ENCODE measurements at places on chromosomes 4 and X.

DNA sequence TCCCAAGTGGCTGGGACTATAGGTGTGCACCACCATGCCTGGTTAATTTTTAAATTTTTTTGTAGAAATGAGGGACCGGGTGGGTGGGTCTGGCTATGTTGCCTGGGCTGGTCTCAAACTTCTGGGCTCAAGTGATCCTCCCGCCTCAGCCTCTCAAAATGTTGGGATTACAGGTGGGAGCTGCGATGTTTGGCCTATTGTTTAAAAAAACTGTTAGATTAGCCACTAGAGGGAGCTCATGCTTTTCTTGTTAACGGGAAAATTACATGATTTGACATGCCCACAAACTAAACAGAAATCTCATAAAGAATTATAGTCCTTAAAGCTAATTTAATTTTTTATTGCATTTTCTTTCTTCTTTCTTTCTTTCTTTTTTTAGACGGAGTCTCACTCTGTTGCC lies 5.0 kb upstream of the SDAD1 start:
- no peak for DNase-seq

DNA sequence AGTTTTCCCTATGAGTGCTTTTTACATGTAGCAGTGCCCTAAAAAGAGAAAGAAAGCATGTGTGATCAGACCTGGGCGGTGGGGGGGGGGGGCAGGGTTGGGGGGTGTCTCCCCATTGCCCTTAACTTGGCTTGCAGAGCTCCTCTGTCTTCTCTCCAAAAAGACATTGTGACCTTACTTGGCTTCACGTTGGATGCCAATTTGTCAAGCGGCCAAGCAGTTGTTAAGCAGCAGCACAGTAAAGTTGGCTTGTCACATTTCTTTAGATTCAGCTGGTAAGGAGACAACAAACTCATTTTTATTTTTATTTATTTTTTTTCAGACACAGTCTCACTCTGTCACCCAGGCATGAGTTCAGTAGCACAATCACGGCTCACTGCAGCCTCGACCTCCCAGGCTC lies 57.3 kb upstream of the ZNF157 start:
- no peak for DNase-seq

- no peak for DNase-seq
Observed at GRCh38 chrX:123215397-123216089, 31.5 kb downstream of the GRIA3 start.

DNA sequence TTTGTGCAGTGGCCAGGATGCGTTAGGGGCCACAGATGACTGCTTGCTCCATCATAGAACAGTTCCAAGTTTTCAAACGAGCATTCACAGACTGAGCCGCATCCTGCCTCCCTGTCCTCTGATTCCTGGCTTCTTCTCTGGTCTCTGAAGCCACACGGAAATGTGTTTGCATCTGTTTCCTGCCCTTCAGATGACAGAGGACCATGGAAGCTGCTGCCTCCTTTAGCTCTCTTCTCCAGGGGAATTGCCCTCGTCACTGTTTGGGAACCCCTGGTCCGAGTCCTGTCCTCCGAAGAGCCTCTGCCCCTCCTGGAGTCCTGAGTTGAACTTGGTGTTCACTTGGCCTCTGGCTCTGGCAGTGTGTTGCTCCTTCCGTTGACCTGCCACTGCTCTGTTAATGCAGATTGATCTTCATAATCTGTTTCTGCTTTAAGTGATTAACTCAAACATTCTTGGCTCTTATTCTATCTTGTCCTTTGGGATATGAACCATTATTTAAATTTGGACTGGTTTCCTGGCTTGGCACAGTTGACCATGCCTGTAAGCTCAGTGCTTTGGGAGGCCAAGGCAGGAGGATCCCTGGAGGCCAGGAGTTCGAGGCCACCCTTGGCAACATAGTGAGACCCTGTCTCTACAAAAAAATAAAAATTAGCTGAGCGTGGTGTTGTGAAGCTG lies 96.0 kb downstream of the PTTG2 start:
- no peak for DNase-seq

DNA sequence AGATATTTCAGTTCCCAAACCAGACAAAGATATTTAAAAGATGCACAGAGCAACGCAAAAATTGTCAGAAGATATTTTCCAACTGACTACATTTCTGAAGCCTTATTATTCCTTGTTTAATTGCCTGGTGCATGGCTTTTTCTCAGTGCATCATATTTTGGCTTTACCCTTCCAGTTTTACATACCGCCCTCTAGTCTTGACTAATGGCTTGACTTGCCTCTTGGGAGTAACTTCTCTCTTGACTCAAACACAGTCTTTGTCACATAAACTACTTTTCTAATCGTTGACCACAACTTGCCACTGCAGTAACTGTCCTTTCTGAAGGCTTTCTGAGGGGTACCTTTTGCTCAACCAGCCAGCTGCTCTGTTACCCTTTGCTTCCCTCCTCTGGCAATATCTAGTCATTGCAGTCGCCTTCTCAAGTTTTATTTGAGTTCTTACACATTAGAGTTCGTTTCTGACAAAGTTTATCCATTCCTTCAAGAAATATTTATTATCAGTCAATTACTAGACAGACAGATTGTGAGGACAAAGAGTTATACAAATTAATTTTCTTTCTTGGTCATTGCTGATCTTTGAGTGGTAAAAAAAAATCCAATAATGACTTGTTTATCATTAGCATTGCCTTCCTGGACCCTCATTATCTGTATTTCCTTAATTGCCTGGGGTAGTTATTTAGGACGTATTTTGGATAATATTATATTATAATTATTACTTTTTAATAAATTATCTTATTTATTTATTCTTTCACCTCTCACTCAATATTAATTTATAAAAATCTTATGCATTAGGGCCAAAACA lies 506.9 kb upstream of the PCDH10 start:
- no peak for DNase-seq

DNA sequence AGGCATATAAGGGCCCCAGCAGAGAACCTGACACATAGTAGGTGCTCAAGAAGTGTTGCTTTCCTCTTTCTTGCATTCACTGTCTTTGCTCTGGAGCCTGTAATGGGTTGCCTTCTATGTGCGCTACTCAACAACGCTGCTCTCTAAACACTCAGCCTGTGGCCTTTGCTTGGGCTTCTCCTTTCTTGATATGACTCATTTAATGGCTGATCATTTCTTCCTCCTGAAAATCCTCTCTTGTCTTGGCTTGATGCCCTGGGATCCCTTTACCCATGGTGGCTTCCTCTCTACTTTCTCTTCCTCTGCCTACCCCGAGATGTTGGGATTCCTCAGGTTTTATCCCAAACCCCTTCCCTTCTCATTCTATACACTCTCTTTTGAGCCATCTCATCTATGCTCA lies 19.9 kb upstream of the PJA1 start:
- DNase-seq: no peak

DNA sequence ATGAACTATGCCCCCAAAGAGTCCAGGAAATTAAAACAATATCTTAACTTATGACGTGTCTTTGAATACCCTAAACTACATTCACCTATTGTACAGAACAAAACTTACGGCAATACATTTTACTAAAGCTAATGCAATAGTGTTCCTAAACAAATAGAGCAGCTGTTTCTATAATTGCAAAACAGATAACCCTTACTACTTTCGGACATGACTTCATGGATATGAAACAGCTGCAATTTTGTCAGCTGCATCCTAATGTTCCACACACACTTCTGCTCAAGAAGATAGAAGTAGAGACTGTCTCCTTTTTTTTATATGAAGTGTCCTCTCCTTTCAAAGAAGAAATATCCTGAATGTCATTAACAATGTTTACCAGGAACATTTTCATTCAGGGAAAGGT lies 174.9 kb downstream of the ACTRT1 start:
- DNase-seq: no peak

DNA sequence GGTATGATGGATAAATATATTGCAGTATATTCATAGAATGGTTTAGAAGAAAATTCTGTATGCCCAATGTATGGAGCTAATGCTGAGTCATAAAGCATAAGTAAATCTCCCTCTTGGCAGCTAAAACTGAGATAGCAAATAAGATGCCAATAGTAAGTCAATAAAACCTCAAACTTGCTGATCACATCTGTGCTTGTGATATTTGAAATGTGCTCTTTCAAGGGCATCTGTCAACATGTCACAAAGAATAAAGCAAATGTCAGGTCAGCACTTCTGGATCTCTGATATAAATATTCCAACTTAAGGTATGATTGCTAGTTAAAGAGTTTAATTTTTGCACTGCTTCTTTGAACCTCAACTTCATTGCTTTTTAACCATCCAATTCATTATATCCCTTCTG lies 262.3 kb upstream of the EMCN start:
- DNase-seq: no peak

- DNase-seq: no peak
Observed at GRCh38 chr4:16262188-16262587, 35.9 kb upstream of the TAPT1 start.

- DNase-seq: no peak
Observed at GRCh38 chr4:16843831-16844508, 54.5 kb downstream of the LDB2 start.

DNA sequence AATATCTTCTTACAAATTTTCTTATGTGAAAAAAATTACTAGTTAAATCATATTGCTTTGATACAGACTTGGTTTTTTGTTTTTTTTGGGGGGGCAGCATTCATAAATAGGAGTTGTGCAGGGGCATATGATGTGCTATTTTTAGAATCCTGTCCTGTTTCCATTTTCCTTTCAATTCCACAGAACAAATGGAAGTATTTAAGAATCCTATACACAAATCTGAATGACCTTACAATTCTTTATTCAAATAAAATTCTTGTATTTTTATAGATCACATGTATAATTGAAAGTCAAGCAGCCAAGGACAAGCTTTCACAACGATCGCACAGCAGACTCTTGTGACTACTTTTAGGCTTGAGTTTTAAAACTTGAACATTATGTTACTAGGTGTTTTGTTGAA lies 523.9 kb downstream of the ANKRD50 start:
- DNase-seq: no peak

DNA sequence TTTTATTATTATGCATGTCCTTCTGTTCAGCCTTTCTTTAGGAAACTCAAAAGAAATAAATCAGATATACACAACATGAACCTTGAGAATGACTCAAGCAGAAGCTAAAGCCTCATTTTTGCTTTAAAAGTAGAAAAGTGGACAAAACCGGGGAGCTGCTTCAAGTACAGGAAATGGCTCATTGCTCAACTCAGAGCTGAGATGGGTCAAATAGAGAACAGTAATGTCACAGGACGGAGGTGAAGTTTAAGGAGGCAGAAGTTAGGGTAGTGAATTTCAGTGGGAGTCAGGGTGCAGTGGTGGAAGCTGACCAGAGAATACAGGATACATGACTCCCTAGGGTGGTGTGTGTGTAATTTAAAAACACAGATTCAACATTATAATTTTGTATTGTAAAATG lies 22.2 kb downstream of the PHKA2 start:
- DNase-seq: no peak

- DNase-seq: no peak
Observed at GRCh38 chr4:118367872-118368271, 15.1 kb upstream of the PRSS12 start.

DNA sequence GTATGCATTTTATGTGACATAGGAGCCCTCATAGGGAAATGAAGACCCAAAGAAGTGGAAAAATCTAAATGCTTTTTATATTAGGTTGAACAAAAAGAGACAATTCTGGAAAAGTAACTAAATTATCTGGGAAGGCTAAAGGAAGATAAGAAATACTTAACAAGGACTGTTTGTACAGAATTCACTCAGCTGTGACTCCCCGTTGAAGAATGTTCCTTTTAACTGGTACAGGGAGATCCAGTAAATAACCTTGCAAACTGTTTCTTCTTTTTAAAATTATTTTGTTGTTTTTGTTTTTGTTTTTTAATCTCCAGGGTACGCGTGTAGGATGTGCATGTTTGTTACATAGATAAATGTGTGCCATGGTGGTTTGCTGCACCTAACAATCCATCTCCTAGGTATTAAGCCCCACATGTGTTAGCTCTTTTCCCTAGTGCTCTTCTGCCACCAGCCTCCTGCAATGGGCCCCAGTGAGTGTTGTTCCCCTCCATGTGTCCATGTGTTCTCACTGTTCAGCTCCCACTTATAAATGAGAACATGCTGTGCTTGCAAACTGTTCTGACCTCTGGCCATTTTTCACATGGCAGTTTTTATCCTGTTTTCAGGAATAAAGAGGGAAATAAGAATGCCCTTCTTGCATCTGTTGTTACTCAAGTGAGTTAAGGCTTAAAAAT lies 81.7 kb downstream of the PWWP3B start:
- DNase-seq: no peak

- DNase-seq: no peak
Observed at GRCh38 chrX:70012756-70013155, 37.0 kb downstream of the AWAT2 start.

GRCh38 chr4:43993196-43993902 lies 455.3 kb downstream of the KCTD8 start:
- DNase-seq: no peak

- DNase-seq: no peak
Observed at GRCh38 chr4:3614731-3614980, 82.4 kb upstream of the LRPAP1 start.

DNA sequence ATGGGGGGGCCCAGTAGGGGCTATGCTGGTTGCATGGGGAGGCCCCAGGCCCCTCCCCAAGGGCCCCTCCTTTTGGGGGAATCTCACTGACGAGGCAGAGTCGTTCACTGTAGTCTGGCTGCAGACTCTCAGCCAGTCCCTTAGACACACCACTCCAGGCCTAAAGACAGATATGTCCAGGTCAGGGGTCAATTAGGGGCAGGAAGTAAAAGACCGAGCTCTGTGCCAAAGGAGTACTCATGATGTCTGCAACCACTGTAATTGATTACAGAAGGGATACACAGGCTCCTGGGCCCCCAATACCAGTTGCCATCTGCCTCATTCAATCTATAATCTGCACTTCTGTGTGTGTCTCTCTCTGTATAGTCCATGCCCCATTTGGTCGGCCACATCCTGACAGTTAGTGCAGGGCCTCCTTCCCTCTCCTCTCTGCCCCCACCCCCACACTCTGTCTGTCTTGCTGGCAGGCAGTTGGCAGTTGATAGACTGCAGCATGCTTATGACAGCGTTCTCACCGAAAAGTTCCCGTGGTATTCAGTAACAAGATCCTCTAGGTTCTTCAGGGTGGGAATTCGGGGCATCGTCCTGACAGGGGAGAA lies 1.3 kb upstream of the CXorf65 start:
- no peak for DNase-seq

GRCh38 chr4:176561368-176561767 lies 231.4 kb downstream of the VEGFC start:
- DNase-seq: no peak

DNA sequence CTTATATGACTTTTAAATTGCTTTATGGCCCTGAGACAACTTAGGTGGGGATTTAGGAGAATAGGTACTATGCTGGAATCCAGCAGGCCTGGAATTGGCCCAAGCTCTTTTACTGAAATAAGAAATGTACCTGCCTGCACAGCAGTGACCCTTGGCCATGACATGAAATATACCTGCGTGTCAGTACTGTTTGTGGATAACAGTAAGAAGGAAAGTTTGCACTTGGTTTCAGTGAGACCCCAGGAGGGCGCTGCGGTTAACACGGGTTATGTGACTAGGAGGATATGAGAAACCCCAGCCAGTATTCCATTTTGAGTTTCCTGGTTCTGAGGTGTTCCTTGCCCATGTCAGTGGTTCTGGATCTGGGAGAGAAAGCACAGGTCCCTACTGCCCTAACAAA lies 5.3 kb downstream of the MTM1 start:
- no peak for DNase-seq

GRCh38 chrX:641671-642435 lies 11.3 kb downstream of the SHOX start:
- no peak for DNase-seq

All from activated CD4-positive, alpha-beta T cell treated with anti-CD3 and anti-CD28 coated beads, Interleukin-2, amount 50 U/mL, for 24 hours (primary cell).